Transverse colon (tissue), 4 donors: ENCODE measurements at places on chromosomes 5 and 9. TPM values are rescaled to one million over a fixed set of nuclear protein-coding genes. Genes with fewer than 3 reads are reported as not detected.
A peak's percentile ranks its signal among the peaks of the same experiment; 100 is the strongest.

- no peak for DNase-seq
These were observed 377.7 kb upstream of the SMARCA2 start for GRCh38 chr9:1637401-1637800.

DNA sequence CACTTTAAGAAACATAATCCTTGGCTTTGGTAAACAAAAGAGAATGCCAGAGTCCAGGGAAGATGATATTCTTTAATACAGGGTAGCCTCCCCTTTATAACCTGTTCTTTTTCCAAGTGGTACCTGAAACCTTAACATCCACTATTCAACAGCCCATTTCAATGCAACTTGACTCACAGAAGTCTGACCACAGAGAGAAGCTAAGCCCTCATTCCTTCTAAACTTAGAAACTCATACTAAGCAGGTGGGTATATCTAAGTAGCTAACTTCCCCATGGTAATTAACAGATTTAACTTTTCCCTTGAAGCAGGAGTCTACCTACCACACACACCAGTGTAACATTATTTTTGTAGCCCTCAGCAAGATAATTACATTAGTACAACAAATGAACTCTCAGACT lies 91.9 kb downstream of the CEMIP2 start:
- no peak for DNase-seq

GRCh38 chr9:97904725-97905124 lies 17.6 kb downstream of the TRMO start:
- no peak for DNase-seq

- no peak for DNase-seq
These were observed 98.5 kb upstream of the SPATA31C2 start for GRCh38 chr9:88236511-88237478.

GRCh38 chr9:134335061-134335460 lies 8.8 kb downstream of the RXRA start:
- no peak for DNase-seq

Gene F2RL1
- total RNA-seq: 38.8 TPM

Gene NMUR2
- total RNA-seq: not detected

Gene SPINK13
- total RNA-seq: not detected

Gene SLC25A25
- total RNA-seq: 35.5 TPM

Gene DIPK1B
- total RNA-seq: 12.3 TPM

GRCh38 chr5:141119250-141119649 lies 2.4 kb upstream of the PCDHB4 start:
- DNase-seq: no peak

DNA sequence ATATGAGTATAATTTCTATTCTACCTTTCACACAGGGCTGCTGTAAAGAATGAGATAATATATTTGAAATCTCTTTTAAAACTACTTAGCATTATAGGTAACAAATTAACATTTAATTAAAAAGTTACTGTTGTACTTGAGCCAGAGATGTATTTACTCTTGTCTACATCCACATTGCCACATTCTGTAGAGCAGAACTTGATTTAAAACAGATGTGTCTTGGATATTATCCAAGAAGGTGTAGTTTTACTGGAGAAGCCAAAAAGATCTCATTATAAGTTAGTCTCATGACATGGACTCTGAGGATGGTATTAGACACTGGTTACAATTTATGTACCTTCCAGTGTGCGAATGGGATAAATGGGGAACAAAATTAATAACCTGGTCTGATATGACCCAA lies 293.1 kb upstream of the CCNH start:
- no peak for DNase-seq

DNA sequence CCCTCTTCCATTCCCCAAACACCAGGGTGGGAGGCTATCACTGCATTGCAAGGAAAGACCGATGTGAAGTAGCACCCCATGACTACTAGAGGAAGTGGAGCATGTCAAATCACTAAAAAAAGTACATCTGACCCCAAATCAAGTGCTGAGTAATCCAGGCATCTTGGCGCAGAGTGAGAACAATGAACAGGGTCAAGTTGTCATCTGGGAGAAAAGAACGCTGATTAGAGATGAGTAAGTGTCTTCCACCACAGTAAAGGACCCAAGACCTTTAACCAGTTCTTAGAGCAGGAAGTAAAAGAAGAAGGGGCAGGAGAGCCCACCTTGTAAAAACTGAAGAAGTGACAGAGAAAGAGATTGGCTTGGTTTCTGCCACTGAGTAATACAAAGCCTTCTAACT lies 75.0 kb upstream of the RAD23B start:
- DNase-seq: no peak

DNA sequence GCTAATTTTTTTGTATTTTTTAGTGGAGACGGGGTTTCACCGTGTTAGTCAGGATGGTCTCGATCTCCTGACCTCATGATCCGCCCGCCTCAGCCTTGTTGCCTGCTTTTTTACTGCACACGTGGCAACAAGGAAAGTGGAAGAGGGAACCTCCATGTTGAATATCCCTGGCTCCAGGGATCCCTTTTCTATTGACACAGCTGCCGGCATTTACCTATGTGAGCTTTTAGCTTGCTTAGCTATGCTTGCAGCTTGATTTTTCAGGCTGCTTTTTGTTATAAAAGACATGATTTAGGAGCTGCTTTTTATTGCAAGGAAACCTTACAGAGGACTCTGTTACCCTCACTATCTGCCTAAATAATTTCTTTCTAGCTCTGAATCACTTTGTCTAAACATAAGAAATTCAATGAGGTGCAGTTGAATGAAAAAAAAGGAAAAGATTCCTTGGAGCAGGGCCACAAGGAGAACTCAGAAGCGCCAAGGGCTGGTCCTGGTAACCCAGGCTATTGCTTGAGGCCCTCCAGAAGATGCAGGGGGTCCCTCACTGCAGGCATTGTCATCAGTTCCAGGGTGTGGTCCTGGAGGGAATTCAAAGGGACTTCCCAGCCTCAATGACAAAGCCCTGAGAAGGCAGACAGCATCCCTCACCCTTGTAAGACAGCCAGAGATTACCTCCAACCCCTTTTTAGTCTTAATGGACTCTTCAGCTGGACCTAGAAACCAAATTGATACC lies 89.9 kb downstream of the SYK start:
- DNase-seq: no peak

Gene FAM163B
- total RNA-seq: not detected

Gene GARIN3
- total RNA-seq: not detected

Gene FBLL1
- not detected for total RNA-seq

GRCh38 chr9:33101104-33101951 lies 24.9 kb upstream of the SMU1 start:
- DNase-seq: no peak

Gene PRR16
- total RNA-seq: 9.7 TPM

Gene GPR150
- total RNA-seq: 0.41 TPM

Gene SNX24
- 10.7 TPM for total RNA-seq

- no peak for DNase-seq
These were observed 88.2 kb downstream of the LIFR start for GRCh38 chr5:38468202-38468673.

DNA sequence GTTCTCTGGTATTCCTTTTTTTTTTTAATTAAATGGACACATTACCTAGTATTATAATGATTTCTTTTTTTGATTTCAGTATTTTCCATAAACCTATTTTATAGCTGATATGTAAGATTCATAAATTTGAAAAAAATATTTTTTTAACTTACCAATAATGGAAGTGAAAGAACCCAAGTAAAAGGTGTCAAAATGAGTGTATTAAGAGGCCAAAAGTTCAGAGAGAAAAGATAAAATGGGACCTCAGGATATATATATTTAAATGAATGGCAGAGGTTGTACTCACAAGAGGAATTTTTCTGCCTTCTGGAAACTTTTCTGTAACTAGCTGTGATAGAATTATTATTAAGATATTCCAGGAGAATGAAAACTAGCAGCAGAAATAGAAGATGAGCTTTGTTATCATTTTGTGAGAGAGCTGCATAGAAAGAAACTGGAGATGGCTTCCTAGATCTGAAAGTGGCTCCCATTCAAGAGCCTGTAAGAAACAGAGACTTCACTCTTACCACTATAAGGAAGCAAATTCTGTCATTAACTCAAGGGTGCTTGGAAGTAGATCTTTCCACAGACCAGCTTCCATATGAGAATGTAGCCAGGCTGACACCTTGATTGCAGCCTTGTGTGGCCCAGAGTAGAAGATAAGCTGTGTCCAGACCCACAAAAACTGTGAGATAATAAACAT lies 91.7 kb downstream of the MRPS30 start:
- DNase-seq: no peak

DNA sequence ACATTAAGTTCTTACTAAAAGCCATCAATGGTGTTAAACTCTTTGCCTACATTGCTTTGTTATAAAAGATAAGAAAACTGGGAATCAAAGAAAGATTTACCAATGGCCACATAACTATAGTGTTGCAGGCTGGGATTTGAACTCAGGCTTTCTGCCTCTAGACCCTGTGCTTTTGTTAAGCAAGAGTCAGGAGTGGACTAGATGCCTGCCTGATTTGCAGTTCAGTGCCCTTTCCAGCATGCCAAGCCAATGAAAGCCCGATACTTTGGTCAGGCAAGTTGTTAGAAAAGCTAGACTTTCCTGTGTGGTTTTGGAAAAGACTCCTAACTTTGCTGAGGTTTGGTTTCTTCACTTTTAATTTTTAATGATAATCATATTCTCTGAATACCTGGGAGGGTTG lies 21.4 kb upstream of the AGXT2 start:
- no peak for DNase-seq

DNA sequence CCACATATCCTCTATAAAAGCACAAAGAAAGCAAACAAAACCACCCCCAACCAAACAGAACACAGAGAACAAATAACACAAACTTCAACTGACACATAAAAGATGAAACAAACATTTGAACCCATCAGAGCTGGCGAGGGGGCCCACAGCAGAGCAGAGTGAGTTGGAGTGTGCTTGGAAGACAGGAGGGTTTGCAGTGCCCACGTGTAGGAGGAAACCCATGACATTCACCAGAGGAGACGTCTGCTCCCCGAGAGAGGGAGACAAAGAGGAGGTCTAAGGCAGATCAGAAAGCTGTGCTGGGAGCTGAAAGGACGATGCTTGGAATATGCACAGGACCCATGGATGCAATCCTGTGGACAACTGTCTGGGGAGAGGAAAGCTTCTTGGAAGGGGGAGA lies 27.0 kb downstream of the MRPL36 start:
- no peak for DNase-seq

Gene HSPA5
- 49.8 TPM for total RNA-seq

GRCh38 chr5:56088431-56088949 lies 93.7 kb upstream of the IL6ST start:
- DNase-seq: no peak

Gene ADAMTS19
- total RNA-seq: 0.16 TPM

DNA sequence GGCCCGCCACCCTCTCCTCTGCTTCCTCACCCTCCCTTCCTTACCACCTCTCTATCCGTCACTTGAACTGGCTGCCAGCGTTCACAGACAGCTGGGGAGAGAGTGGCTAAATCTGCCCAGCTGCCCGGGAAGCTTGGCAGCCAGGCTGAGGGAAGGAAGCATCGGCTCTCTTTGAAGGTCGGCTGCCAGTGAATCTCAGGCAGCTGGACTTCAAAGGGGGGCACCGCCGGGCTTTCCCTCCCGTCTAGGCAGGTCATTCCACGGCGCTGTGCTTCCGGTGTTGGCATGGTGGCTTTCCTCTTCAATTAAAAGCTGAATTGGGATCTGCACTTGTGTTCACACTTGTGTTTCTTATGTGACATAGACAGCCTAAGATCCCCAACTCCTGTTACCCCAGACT lies 174.0 kb downstream of the GDNF start:
- DNase-seq: peak; percentile 48

GRCh38 chr9:4797854-4798150 lies 5.1 kb downstream of the RCL1 start:
- DNase-seq: no peak

- DNase-seq: peak; percentile 77
These were observed 3.6 kb upstream of the CPEB4 start for GRCh38 chr5:173884402-173885053.

- DNase-seq: no peak
These were observed 27.1 kb upstream of the CTXN3 start for GRCh38 chr5:127621601-127622325.

Gene PKD2L2
- not detected for total RNA-seq

DNA sequence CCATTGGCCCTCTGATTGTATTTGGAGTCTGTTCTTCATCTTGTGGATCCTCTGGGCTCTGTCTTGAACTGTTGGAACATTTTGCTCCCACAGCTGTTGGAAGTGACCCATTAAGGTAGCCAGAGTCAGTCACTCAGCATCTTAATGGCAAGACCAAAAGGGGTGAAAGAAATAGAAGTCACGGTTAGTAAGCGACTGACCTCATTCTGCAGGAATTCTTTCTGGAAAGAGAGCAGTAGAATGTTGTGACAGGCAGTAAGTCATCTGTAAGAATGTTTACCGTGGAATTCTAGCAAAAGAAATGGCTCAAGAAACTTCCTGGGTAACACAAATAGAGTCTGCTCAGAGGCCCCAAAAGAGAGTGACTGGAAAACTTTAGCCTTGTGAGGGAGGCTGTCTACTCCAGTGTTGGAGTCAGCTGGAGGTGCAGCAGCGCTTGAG lies 28.6 kb upstream of the TNC start:
- no peak for DNase-seq

GRCh38 chr9:14258660-14259239 lies 55.2 kb downstream of the NFIB start:
- DNase-seq: no peak
